Bone marrow (tissue), 2 donors: ENCODE measurements at places on chromosomes 6 and 20.

DNA sequence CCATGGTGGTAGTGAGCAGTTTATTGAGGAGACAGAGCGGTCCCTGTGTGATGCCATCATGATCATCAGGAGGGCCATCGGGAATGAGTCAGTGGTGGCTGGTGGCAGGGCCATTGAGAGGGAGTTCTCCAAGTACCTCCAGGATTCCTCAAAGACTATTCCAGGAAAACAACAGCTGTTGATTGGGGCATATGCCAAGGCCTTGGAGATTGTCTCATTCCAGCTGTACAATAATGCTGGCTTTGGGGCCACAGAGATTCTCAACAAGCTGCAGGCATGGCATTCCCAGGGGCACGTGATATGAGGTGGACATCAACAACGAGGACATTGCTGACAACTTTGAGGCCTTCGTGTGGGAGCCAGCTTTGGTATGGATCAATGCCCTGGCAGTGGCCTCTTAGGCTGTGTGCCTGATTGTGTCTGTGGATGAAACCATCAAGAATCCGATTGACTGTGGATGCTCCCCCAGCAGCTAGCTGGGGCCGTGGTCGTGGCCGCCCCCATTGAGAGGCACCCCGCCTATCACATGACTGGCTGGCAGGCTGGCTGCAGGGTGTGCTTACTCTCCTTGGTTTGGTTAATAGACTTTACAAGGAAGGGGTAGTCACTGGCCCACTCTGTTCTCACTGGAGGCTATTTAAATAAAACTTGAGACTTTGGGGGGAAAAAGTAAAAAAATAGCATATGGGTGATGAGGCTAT lies 16.7 kb downstream of the RAET1E start:
- no peak for DNase-seq

GRCh38 chr6:76035713-76036112 lies 36.7 kb downstream of the IMPG1 start:
- no peak for DNase-seq

DNA sequence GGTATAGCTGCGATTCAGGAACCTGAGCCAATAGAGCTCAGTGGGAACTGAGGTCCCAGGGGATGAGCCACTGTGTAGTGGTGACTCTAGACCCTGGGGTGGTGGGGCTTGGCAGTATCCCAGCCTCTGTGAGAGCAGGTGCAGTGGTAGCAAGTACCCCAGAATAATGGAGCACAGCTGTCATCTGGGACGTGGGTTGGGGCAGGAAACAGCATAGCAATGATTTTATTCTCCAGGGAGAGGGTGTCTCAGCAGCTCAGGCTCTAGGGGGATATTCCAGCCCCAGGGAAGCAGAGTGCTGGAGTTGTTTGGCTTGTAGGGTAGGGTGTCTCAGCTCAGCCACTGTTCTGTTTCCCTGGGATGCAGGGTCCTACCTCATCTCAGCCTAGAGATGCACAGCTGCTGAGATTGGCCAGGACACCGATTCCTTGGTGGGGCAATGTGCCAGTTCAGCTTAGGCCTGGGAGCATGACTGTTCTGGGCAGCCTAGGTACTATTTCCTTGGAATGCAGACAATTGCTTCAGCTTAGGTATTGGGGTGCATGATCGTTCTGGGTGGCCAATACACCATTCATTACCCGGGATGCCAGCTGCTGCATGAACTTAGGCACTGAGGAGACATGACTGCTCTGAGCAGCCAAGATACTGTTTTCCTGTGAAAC lies 34.0 kb upstream of the NUP153 start:
- DNase-seq: no peak

GRCh38 chr6:35318196-35319171 lies 20.9 kb downstream of the DEF6 start:
- DNase-seq: no peak

DNA sequence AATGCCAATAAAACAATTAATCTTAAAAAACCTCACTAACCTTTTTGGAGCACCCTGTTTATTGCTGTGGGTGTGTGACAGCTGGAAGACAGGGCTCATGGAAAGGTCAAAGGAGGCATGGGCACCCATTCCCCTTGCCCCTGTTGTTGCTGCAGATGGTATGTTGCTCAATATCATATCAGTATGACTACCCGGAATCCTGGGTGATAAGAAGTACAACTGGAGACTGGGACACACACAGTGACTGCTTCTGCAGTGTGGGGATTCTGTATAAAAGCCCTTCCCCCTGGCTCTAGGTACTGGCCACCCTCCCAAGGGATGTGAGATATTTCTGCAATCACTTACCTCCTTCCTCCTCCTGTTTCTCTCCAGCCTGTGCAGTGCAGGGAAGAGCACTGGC lies 47.3 kb upstream of the IL20RA start:
- no peak for DNase-seq

- peak; percentile 20 for DNase-seq
Measured at GRCh38 chr6:26033941-26034354, 53.3 kb upstream of the HFE start.

- DNase-seq: no peak
Measured at GRCh38 chr20:5024103-5024502, 22.8 kb upstream of the SLC23A2 start.

DNA sequence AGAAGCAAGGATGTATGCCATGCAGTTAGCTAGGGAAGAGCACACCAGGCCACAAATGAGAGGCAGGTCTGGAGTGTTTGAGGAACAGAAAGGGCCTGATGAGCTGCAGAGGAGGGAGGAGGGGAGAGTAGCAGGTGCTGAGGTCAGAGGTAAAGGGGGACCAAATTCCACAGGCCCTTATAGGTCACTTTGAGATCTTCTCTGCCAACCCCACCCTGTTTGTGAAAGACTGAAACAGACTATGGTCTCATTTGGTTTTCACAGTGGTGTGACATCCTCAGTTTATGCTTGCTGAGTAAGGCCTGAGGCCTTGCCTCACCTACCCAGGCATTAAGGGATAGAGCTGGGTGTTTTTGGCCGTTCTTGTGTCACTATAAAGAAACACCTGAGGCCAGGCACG lies 187.7 kb upstream of the MYLIP start:
- no peak for DNase-seq

DNA sequence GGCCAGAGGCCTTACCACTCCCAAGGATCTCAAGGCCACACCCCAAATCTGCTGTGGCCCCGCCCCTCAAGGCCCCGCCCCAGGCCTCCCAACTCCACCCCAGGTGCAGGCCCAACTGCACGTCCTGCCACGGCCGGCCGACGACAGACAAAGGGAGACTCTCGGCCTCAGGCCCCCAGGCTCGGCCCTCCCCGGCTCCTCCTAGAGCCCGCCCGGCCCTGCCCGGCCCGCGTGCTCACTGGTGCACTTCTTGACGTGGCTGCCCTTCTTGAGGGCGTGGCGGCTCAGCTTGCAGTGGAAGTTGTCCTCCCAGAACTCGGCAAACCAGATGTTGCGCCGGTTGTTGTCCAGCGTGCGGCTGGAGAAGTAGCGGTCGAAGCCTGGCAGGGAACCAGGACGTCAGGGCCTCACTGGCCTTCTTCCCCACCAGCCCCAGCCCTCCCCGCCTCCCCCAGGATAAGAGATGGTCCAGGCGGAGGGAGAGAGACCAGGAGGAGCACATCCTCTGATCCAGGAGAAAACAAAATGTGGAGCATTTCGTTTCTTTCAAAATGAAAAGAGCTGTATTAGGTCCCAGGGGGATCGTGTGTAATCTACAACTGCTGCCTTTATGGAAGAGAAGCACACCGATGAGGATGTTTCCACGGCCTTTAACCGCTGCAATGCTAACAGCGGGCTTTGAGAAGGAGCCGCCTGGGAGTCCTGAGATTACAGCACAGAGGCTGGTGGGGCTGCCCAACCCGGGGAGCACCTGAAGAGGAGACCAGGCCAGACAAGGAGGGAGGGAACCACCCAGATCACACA lies 89.4 kb downstream of the GRM4 start:
- no peak for DNase-seq

DNA sequence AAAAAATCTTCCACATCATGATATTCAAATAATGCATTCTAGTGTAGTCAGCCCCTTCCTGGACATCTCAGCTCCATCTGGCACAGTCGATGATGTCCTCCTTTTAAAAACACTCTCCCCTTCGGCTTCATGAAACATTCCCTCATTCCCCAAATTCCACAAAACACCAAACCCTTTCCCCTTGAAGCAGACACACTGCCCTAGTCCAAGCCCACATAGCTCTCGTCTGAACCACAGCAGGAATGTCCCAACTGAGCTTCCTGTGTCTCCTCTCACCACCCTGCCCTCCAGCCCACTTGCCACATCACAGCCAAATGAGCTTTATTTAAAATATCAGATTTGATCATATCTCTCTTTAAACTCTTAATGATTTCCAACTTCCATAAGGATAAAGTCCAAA lies 106.4 kb upstream of the CARMIL1 start:
- no peak for DNase-seq

GRCh38 chr20:62764156-62764935 lies 31.9 kb upstream of the MRGBP start:
- DNase-seq: no peak

GRCh38 chr6:14207448-14207847 lies 89.9 kb downstream of the CD83 start:
- no peak for DNase-seq

- no peak for DNase-seq
Measured at GRCh38 chr6:31525932-31526591, 2.7 kb upstream of the MCCD1 start.

GRCh38 chr6:80098392-80098791 lies 8.1 kb upstream of the BCKDHB start:
- no peak for DNase-seq

DNA sequence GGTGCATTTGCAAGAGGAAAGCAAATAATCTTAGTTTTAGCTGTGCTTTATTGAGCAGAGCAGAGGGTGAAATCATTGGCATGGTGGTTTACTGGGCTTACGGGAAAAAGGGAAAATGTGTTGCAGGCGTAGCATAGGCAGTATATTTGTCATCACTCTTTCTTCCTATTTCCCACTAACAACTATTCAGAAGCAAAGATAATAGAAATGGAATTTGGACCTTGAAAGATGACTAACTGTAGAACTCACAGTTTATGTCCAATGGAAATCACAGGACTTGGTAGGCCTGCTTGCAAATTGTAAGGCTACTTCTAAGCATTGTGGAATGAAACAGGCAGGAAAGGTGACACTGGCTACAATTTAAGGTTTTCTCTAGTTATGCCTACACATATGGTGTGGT lies 611.9 kb upstream of the MAN1A1 start:
- DNase-seq: no peak

DNA sequence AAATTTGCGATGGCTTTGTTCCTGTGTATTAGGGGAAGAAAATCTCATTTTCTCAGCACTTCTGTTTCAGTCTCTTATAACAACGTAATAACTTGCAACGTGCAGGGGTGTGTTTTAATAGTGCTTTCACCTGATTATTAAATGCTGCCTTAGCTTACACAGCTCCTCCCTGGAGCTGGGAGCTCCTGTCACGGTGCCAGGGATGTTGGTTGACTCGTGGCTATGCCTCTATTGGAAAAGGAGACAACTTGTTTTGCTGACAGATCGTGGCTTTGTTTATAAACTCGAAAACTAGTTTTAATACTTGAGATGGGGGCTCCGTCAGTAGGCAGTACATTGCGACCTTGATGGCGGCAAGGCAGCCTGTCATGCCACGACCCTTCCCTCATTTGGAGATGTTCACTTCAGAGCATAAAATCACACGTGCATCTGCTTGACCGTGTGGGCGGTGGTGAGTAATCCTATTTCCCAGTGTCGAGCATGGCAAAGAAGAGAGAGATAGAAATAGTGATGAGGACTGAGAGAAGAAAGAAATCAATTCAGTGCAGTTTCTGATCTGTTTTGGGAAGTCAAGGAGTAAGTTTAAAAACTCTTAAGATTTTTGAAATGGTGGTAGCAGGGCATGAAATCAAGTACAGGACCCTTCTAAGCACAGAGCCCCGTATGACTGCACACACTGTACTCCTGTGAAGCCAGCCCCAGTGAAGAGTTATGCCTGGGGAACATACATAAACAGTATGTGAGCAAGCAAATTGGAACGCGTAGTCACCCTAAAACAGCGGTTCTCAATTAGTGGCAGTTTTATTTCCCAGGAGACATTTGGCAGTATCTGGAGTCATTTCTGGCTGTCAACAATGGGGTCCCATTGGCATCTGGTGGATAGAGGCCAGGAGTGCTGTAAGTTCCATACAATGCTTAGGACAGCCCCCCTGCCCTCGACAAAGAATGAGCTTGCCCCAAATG lies 147.2 kb downstream of the DOK5 start:
- DNase-seq: no peak

- no peak for DNase-seq
Measured at GRCh38 chr6:41638935-41639808, 904 bp downstream of the MDFI start.

- DNase-seq: no peak
Measured at GRCh38 chr20:48711696-48712464, 115.9 kb downstream of the PREX1 start.

GRCh38 chr6:162438980-162439379 lies 288.6 kb downstream of the PRKN start:
- DNase-seq: no peak

DNA sequence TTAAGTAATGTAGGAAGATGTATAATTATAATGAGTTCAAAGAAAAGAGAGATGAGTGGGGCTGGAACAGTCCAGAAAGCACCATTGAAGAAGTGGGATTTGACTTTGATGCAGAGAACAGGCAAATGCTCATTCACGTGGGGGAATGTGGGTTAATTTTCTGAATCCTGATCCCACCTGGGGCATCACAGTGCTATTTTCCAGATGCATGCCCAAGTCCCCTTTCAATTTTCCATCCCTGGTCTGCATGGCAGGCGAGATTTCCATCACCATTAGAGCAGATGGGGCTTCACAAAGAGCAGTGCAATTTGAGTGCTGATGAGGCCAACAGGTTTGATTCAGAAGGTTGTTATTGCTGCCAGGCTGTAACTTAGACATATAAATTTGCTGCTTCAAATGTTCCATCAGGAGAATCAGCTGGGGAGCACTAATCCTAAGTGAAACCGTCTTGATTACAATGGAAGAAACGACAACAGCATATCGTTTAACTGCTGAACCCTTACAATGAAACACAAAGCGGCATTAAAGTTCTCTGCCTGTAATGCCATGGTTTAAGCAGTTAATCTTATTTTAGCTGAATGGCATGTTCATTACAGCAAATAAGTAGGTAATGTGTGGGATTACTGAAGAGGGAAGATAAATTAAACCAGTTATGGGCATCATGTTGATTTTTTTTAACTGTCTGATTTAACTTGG lies 45.2 kb downstream of the OSTM1 start:
- no peak for DNase-seq

GRCh38 chr6:112100561-112100960 lies 13.2 kb downstream of the FAM229B start:
- no peak for DNase-seq

GRCh38 chr6:144400321-144400720 lies 115.2 kb downstream of the UTRN start:
- no peak for DNase-seq

- no peak for DNase-seq
Measured at GRCh38 chr6:96947055-96947454, 22.5 kb downstream of the KLHL32 start.

DNA sequence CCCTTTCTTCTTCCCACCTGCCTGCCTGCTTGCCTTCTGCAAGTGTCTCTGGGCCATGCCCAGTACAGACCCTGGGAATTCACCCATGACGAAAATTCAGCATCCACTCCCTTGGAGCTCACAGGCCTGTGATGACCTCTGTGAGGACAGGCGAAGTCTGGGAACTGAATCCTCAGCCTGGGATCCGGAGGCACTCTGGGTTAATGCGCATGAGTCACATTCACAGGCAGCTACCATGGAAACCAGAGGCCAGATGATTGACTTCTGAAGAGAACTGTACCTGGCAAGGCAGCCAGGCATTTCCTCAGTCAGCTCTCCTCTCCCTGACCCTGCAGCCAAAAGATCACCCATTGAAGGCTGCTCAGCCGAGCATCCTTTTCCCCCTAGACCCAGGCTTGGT lies 41.0 kb downstream of the SLC9A8 start:
- no peak for DNase-seq
